ENCODE measurements at places on chromosomes 16 and 17. TPM values are rescaled to one million over a fixed set of nuclear protein-coding genes. Genes with fewer than 3 reads are reported as not detected.

Gene TMEM98
- total RNA-seq: 7.3 TPM

DNA sequence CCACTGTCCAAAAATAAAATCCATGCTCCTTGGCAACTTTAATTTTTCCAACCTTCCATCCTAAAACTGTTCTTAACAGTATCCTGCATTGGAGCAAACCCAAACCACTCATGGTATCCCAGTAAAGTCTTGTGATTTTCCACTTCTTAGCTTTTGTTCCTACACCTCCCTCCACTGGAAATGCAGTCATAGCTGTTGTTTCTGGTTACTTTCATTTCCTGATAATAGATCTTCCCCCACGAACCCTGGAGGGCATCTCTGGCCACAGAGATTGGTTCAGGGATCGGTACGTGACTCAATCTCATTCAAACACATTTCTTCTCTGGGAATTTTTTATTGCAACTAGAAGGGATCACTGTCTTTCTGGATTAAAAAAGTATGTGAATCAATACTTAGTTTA lies 276.0 kb downstream of the GRIN2A start:
- ATAC-seq: no peak

- no peak for ATAC-seq
Observed at GRCh38 chr16:1053121-1053521, 19.4 kb upstream of the SSTR5 start.

GRCh38 chr17:19579867-19580565 lies 46.4 kb downstream of the SLC47A1 start:
- peak; percentile 14 for ATAC-seq

Gene CRHR1
- 0.40 TPM for total RNA-seq

Gene CCP110
- 6.2 TPM for total RNA-seq

GRCh38 chr16:46466239-46466638 lies 154.9 kb downstream of the SHCBP1 start:
- ATAC-seq: no peak

GRCh38 chr16:54027062-54027461 lies 259.5 kb downstream of the IRX3 start:
- no peak for ATAC-seq

Gene SMTNL2
- total RNA-seq: 0.56 TPM

Gene GAS2L2
- not detected for total RNA-seq

Gene PSKH1
- 15.5 TPM for total RNA-seq
